ENCODE measurements at places on chromosomes 5 and 9. TPM values are rescaled to one million over a fixed set of nuclear protein-coding genes. Genes with fewer than 3 reads are reported as not detected.

- DNase-seq = no peak
Observed at GRCh38 chr5:91875196-91875779, 492.2 kb upstream of the ARRDC3 start.

DNA sequence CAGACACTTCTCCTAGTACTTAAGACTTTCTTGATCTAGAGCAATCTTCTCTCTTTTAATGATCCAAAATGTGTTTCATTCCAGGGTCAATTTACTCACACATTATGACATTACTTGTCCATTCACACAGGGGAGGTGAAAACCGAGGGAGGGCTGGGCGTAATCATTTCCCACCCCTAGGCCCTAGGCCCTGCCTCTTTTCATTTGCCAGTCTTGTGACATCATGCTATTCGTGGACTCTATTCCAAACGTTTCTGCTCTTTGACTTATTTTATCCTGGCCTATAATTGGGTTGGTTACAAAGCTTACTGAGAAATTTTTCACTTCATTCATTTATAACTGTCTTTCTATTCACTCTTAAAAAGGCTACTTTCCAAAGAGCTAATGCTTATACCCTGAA lies 2.4 kb downstream of the DCAF12 start:
- DNase-seq = no peak

DNA sequence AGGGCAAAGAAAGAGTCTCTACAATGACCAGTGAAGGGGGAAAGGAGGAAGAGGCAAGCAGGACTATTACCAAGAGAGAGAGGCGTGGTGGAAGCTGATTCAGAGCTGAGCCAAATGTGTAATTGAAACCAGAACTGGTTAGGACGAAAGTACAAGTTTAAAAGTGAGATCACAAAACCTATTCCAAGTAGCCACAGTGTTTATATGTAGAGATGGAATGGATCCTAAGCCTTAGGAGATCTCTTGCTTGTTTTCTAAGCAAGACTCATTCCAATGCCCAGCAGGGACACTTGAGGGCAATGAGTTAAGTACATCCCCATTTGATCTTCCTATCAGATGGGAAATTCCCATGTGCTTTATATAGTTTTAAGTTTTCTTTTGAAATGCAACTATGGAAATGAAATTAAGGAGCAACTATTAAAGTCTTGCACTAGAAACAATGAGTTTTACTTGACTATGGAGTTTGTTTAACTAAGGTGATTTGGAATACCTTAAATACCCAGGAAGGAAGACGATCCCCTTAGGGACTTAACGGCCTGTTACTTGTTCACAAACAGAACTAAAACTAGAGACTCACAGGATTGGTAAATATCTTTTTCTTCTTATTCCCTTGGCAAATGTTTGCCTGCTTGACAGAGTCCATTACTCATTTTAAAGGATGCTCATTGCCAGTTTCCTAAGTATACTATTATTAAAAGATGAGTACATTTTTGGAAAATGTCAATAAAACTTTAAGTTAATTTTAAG lies 51.1 kb upstream of the SNX2 start:
- peak; percentile 51 for DNase-seq

DNA sequence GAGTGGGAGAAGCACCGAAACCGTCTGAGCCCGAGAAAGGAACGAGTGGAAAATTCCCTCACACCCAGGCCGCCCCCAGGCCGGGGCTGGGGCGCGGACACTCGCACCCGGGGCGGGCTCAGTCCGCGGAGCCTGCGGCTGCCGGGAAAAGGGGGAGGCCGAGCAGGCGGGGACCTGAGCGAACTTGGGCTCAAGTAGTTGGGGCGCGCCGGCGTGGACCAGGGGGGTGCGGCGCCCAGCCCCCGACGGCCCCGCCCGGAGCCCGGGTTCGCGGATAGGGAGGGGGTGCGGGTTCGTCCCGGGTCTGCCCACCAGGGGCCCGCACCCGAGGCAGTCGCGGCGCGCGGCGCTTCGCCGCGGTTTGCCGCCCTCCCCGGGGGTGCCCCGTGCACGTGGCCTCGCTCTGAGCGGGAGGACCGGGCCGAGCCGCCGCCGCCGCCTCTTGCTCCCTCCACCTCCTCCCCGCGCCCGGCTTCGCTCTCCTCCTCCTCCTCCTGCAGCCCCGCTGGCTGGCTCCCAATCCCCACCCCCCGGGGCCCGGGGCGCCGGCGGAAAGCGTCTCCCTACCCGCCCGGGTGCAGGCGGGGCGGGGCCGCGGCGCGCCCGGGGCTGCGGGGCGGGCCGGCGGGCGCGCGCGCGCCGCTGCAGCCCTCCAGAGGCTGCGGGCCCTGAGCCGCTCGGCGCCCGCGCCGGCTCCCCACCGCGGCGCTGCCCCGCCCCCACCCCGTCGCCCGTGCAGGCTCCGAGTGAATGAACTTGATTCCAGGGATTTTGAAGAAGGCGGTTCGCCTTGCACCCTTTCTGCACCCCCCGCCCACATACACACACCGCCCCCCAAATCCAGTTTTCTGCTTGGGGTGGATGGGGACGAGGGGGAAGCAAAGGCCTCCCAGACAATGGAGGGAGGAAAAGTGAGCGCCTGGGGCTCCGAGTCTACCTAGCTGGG lies 1.3 kb upstream of the NFIB start:
- DNase-seq = peak; percentile 54

DNA sequence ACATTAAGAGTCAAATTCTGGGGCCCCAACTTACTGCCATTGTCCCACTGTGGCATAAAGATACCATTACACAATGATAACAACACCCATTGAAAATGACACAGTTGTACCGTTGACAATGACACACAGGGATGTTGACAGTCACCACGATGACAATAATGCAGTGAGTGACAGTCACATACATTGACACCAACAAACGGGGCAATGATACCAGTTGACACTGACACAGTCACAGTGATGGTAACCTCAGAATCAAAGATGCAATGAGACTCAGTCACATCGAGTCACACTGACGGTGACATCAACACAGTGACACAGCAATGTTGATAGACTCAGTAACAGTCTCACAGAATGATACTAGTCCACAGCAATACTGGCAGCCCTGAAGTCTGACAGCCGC lies 16.9 kb downstream of the CNTFR start:
- DNase-seq = no peak

DNA sequence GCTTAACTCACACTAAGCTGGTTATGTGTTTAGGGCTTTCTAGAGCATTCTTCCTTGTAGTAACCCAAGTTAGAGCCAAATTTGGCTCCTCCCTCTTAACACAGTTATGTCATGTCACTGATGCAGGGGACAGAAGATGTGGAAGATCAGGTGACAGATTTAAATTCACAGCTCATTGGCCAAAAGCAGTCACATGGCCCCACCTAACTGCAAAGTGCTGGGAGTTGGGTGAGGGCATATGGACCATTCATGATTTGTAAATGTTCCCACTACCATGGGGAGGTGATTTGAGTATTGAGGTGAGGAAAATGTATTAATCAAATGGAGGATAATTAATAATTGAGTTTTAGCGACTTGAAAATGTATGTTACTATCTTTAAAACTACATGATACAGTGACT lies 829.4 kb downstream of the CDH12 start:
- no peak for DNase-seq

Gene KCTD16
- not detected for total RNA-seq

DNA sequence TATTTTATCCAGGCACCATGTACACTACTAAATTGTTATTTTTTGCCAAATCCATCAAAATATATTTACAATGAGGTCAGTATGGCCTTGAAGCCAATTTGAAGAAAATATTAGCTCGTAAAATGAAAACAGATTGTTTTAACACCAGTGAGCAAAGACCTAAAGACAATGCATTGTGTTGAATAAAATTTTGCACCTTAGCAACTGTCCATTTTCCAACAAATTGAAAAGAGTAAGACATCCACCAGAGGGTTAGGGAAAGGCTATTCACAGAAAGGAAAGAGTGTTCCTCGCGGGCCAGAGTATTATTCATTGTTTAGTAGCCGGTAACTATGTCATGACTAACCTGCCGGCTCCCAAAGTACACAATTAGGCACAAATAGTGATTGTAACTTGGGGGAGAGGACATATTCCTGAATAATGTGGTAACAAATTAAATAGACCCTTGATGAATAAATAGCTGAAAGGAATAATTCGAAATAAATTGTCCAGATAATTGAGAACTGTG lies 213.3 kb downstream of the DNAH5 start:
- DNase-seq = no peak

GRCh38 chr9:126641118-126641851 lies 27.6 kb downstream of the LMX1B start:
- DNase-seq = no peak

GRCh38 chr5:96468956-96469355 lies 35.9 kb upstream of the PCSK1 start:
- no peak for DNase-seq

Gene NME5
- not detected for total RNA-seq

DNA sequence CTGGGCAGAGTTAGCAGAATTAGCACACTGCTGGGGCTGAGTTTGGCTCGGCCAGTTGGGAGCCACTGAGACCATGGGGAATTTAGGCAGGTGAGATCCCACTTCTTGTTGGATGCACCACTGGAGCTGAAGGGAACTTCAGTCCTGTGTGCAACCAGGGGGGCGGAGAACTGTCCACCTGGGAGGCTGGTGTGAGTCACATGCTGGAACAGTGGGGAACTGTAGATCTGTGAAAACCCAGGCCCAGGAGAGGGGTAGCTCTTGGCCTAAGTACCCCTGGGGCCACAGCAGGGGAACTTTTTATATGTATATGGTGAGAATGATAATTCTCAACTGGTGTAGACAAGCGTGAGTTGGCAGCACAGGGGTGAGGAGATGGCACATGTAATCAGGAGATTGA lies 237.5 kb upstream of the KIF2A start:
- no peak for DNase-seq

- no peak for DNase-seq
Observed at GRCh38 chr5:146078566-146078965, 26.8 kb downstream of the PLAC8L1 start.

DNA sequence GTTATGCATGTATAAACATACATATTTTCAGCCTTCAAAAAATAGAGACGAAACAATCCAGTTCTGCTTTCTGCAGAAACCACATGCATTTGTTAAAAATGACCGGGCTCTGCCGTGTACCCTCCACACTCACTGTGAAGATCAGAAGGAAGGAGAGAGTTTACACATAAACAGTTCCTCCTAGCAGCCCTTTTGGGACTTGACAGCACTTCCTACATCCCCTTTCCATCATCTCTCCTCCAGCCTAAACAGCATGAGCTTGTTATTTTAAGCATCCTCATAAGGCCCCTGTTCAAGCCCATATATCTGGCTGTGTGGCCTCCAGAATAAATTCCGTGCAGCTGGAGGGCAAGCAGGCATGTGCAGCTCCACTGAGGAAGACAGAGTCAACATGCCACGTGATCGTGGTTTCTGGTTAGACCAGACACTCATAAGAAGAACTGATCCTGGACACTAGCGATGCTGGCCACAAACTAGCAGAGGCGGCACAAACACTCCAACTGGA lies 42.2 kb downstream of the NIPAL4 start:
- no peak for DNase-seq

- DNase-seq = no peak
Observed at GRCh38 chr5:174323878-174324281, 278.4 kb downstream of the NSG2 start.

Gene PITX1
- 0.56 TPM for total RNA-seq
